ENCODE measurements at places on chromosomes 4 and X.

- no peaks in the 10 kb centered on the region for H3K27me3 ChIP-seq
- no peak for DNase-seq
- no peak overlapping the region for H3K4me3 ChIP-seq
- H3K27ac ChIP-seq: no peak overlapping the region
Observed at GRCh38 chrX:40457406-40457805, 123.4 kb upstream of the ATP6AP2 start.

DNA sequence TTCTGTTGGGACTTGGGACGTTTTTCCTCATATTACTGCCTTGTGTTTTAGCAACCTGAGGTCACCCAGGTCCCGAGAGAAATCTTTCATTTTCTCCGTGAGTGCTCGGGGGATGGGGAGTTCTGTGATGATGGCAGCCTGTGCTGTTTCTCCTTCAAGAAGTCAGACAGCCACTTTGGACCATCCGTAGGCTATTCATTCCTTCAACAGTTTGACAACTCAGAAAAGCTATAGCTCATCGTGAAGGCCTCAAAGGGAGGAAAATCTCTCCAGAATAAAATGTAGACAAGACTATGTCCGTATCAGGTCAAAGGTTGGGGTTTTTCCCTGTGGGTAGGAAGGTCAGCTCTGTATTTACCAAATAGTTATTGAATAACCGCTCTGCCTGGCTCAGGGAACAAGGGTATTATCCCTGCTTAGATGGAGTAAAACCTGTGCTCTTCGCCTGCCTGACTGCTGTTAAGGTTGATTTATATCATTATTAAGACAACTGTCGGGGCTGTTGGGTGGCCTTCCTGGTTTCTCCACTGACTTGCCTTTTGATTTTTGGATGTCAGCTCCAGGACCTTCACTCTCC lies 36.6 kb downstream of the FAM114A1 start:
- DNase-seq: no peak
- no peak overlapping the region for H3K4me3 ChIP-seq
- peaks cover 36% of the 10 kb centered on the region for H3K36me3 ChIP-seq
- H3K27me3 ChIP-seq: no peaks in the 10 kb centered on the region
- H3K4me1 ChIP-seq: no peaks in the 10 kb centered on the region

DNA sequence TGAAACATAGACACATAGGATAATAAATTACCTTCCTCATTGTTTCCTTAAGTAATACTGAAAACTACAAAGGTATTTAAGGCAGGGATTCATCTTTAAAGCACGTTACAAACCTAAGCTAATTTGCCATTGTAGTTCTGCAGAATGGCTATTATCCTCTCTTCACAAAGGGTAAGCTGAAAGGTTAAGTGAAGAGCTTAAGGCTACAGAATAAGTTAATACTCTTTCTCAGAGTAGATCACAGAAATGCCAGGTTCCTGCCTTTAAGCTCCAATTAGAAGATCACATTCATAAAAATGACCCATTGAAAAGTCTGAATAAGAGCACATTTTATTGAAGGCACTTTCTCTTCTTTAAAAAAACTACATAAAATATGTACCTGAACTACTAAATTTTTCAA lies 42.1 kb upstream of the PRDM5 start:
- H3K36me3 ChIP-seq: no peaks in the 10 kb centered on the region
- H3K27me3 ChIP-seq: no peaks in the 10 kb centered on the region
- no peak overlapping the region for H3K4me3 ChIP-seq
- DNase-seq: no peak
- no peaks in the 10 kb centered on the region for H3K4me1 ChIP-seq

GRCh38 chr4:187602339-187603092 lies 393.1 kb upstream of the ZFP42 start:
- DNase-seq: no peak
- peaks cover 4% of the 10 kb centered on the region for H3K4me1 ChIP-seq

DNA sequence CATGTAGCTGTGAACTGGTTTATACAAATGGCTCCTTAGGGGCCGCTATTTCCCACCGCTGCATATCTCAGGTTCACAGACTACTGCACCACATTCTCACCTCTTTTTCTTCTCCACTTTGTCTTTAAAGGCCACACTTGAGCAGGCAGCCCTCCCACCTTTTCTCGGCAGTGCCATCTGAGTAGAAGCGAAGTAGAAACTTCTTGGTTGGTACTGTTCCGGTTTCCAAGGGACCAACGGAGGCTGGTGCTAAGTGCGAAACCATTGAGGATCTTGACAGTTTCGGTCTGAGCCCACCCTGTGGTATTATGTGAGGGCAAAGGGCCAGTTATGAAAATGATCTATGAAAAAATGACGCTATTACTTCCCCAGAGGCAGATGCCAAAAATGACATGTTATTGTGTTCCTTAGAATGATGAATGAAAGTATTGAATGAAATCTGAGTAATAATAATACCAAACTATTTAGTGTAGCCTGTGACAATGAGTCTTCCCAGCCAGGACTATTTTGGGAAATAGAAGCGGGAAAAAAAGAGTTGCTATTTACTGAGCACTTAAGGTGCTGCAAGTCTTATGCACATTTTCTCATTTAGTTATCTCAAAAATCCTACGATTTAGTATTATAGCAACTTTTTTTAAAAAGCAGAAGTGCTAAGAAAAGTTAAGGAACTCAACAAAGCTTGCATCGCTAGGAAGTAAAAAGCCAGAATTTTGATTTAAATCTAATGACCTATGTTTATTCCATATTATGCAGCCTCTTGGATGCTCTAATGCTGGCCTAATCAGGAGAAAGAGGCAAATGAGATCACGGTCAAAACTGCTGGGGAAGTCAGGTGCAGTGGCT lies 29.6 kb upstream of the CHRNA9 start:
- H3K4me3 ChIP-seq: no peak overlapping the region
- H3K27me3 ChIP-seq: no peaks in the 10 kb centered on the region
- no peaks in the 10 kb centered on the region for H3K36me3 ChIP-seq
- no peak for DNase-seq

DNA sequence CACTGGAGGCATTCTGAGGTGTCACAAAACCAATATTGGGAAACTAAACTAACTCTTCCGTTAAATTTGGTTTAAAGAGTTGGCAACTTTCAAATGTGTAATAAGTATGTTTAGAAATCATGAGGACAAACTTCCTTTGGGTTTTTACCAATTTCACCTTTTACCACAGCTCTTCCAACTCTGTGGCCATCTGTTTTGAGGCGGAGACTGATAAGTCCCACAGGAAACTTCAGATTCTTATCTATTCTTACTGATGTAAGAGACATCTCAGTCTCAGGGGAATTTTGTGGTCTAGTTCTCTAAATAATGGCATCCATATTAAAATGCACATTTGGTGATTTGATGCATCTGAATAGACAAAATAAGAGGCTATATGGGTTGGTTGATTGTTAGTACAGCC lies 229.2 kb upstream of the AFF2 start:
- no peak overlapping the region for H3K4me3 ChIP-seq
- no peaks in the 10 kb centered on the region for H3K4me1 ChIP-seq
- H3K36me3 ChIP-seq: no peaks in the 10 kb centered on the region
- no peaks in the 10 kb centered on the region for H3K27me3 ChIP-seq

DNA sequence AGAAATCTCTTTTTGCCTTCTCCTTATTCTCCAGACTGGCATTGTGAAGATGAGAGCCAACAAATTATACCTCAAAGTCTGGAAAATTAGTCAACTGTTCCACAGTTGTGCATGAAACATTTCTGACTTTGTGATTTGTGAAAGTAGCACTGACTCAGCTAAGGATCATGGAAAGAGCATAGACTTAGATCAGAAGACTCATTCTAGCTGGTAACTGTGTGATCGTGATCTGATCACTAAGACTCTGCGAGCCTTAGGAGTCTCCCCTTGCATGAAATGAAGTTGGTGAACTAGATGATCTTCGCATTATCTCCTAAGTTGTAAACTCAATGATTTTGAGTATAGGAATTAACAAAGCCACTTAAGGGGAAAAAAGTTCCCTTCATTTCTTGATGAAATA lies 668.1 kb downstream of the RPA4 start:
- H3K27ac ChIP-seq: no peak overlapping the region
- H3K27me3 ChIP-seq: no peaks in the 10 kb centered on the region
- no peak for DNase-seq

- no peak overlapping the region for H3K4me3 ChIP-seq
- no peaks in the 10 kb centered on the region for H3K36me3 ChIP-seq
- H3K4me1 ChIP-seq: peaks cover 5% of the 10 kb centered on the region
- DNase-seq: no peak
- H3K27ac ChIP-seq: no peak overlapping the region
Observed at GRCh38 chr4:119310826-119311225, 11.1 kb downstream of the FABP2 start.

- no peak overlapping the region for H3K27ac ChIP-seq
- H3K36me3 ChIP-seq: no peaks in the 10 kb centered on the region
- DNase-seq: no peak
- H3K4me3 ChIP-seq: no peak overlapping the region
- H3K4me1 ChIP-seq: no peaks in the 10 kb centered on the region
Observed at GRCh38 chr4:172818901-172819300, 349.7 kb upstream of the GALNT7 start.

DNA sequence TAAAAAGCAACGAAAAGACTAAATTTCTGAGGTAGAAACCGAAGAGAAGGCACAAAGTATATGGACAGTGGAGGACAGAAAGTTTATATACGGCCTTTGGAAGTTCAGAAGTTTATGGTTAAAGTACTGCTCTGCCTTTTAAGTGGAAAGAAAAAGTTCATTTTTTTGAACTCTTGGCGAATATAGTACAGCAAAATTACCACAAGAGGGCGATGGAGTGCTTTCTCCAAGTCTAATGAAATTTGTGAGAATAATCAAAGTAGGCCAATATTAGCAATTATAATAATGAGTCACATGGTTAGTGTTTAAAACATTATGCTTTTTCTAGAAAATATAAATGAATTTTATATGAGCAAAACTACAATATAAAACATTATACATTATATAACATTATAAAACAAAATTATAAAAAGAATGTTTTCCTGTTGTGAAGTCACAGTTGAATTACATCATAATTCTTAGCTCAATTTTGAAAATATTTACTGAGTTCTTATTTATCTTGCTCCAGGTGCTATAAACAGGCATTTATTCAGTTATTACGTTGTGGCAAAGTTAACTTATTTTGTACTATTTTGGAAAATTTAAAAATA lies 136.2 kb upstream of the BMPR1B start:
- H3K4me3 ChIP-seq: no peak overlapping the region
- DNase-seq: no peak
- H3K4me1 ChIP-seq: peaks cover 24% of the 10 kb centered on the region
- peaks cover 21% of the 10 kb centered on the region for H3K36me3 ChIP-seq
- peak overlapping the region; percentile 4 for H3K27ac ChIP-seq

DNA sequence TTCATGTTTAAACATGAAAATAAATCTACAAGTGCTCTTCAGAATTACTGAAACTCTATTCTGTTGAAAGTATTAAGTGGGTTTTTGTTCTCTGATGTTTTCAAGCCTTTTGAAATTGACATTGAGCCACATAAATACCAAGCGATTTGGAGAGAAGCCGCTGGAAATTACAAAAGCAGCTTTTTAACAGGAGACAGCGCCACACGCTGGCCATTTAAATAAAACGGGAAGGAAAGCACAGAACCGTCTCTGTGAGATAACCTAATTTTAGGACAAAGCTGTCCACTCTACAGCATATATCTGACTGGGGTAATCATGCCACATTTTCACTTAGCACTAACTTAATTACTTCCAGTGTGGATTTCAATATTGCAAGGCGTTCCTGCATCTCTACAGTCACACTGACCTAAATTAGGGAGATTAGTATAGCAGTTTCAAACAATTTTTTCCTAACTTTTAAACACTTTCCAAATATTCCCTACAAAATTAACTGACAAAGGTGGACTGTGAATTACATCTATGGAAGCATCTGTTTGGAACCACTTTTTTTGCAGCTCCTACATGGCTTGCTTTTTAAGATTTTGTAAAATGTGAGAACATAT lies 6.8 kb upstream of the ANOS1 start:
- H3K27ac ChIP-seq: no peak overlapping the region
- H3K4me3 ChIP-seq: no peak overlapping the region
- H3K36me3 ChIP-seq: no peaks in the 10 kb centered on the region
- H3K4me1 ChIP-seq: no peaks in the 10 kb centered on the region

GRCh38 chrX:109954333-109954732 lies 48.6 kb upstream of the TMEM164 start:
- H3K27ac ChIP-seq: no peak overlapping the region
- H3K36me3 ChIP-seq: no peaks in the 10 kb centered on the region
- H3K4me3 ChIP-seq: no peak overlapping the region
- no peaks in the 10 kb centered on the region for H3K4me1 ChIP-seq
- no peak for DNase-seq

DNA sequence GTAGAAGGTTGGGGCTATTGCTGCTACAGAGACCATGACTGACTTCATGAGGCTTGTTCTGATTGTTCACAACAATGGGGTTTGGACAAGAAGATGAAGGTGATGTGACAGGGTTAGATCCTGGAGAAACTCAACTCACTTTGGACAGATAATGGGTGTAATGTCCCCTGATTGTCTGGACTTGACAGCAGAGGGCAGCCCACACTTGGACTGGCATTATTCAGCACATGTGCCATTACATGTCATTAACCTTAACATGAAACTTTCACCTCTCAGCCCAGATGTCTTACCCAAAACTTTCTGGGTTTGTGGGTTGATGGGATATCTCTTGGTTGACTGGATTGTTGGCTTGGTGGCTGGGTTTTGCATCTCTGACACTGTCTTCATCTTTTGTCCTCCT lies 101.5 kb downstream of the MXRA5 start:
- H3K4me1 ChIP-seq: no peaks in the 10 kb centered on the region
- no peak overlapping the region for H3K27ac ChIP-seq
- no peak overlapping the region for H3K4me3 ChIP-seq
- H3K36me3 ChIP-seq: no peaks in the 10 kb centered on the region
- DNase-seq: no peak

DNA sequence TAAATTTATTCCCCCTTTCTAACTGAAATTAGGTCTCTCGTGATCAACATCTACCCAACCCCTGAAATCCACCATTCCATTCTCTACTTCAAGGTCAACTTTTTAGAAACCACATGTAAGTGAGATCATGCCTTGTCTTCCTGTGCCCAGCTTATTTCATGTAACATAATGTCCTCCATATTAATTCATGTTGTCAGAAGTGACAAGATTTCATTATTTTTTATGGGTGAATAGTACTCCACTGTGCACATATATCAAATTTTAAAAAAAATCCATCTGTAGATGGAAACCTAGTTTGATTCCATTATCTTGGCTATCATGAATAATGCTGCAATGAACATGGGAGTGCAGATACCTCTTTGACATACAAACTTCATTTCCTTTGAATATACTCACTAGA lies 1.5 kb downstream of the PPID start:
- H3K4me3 ChIP-seq: peak overlapping the region; percentile 97
- H3K27me3 ChIP-seq: no peaks in the 10 kb centered on the region
- DNase-seq: no peak

DNA sequence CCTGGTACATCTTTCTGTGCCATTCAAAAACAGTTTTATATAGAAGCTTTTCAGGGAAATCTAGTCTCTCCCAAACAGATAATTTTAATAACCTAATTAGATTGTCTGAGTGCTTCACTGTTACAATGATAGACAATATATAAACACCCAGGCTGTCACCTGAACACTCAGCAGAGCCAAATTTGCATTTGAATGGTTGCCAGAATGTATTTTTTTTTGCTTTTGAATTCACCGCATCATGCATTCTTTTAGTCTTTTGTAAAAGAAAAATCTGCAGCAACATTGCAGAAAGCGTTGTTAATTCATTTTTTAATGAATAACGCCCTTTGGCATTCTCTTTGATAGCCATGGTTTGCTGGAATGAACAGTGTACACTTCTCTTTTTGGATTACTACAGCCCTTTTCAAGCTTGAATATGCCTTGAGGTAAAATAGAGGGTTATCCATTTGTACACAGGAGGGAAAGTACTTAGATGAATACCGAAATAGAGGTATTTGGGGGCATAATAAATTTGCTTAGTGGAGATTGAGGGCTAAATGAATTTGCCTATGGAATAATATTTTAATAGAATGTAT lies 175.0 kb upstream of the EPHA5 start:
- no peak overlapping the region for H3K27ac ChIP-seq
- no peaks in the 10 kb centered on the region for H3K36me3 ChIP-seq
- no peak overlapping the region for H3K4me3 ChIP-seq
- no peaks in the 10 kb centered on the region for H3K27me3 ChIP-seq

All from thoracic aorta (tissue), 2 donors.